ENCODE measurements at places on chromosomes 3 and 15.

GRCh38 chr3:37918627-37919026, 56.9 kb downstream of the CTDSPL start:
- DNase-seq: no peak

DNA sequence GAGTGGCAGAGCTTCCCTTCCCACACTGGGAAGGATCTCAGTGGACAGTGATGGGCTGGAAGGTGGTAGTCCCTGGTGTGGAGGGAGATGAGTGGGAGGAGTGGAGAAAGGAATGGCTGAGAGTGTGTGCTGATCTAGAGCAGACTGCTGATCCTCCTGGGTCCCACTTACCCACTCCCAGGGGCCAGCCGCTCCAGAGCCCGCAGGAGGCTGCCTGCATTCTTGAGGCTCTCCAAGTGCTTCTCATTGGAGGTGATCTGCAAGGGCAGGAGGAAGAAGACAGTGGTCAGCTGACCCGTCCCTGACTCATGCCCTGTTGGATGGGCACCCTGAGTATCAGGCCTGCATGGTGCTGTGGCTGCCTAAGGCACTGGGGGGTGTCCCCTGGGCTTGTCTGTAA, 50.0 kb downstream of the CTNNB1 start:
- DNase-seq: no peak

DNA sequence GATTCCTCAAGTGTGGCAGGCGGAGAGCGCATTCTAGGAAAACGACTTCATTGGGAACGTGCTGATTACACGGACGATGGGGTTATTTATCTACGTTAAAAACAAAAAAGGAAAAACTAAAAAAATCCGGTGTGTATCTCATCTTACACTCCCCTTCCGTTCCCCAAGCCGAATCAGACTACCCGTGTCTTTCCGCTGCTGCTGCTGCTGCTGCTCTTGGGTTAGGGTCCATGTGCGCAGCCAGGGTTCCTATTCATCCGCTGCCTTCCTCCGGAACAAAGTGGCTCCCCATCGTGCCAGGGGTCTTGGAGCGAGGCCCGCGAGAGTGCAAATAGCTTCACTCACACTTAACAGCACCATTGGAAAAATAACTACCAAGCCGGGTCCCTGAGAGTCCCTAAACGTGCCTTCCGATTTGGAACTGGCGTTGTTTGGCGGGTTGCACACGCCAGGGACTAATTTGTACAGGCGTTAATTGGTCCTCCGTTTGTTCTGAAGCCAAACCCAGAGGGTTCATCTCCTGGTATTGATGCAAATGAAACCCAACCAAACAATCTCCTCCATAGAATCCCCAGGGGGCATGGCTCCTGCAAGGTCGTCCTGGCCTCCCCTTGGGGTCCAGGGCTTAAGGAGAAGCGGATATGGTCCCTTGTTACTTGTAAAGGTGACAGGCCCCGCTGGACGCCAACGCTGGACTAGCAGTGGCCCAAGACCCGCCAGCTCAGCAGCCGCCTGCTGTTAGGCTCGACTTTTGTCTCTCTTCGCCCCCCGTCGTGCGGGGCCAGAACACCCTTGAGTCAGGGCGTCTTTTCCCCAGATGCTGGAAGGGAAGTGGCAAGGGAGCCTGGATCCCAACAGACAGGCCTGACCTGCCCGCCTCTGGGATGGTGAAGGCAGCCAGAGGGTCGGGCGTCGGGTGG, 11.0 kb upstream of the ONECUT1 start:
- DNase-seq: no peak

DNA sequence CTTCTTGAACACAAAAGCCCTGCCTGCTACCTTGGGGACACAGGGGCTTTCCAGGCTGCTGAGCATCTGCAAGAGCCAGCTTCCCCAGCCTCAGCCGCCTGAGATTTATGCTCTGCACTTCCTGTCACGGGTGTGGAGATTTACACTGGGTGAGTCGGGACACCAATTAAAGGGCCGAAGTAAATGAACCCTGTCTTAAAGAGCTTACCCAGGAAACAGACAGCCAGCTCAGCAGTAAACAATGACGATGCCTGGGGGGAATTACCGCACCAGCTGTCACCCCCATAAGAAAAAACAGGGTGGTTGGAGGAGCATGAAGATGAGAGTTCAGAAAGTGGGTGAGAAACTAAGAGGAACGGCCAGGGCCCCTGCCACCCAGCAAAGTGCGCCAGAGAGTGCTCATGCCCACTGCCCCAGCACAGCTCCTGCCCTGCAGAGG, 37.5 kb upstream of the IQSEC1 start:
- DNase-seq: peak; percentile 62

DNA sequence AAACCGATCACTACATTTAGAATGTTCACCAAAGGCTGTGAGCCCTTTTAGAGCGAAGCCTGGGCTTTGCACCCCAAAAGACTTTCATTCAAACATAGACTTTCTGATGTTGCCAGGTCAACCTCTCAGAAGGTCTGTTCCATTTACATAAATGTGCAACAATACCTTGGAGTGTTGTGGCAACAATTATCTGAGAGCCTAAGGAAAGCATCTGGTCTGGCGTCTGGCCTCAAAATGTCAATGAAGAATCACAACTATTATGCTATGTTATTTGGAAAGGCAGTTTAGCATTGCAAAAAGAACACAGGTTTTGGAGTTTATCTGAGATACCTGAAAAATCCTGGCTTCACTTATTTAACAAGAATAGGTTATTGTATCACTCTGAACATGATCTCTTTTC, 50.0 kb downstream of the POLR2M start:
- no peak for DNase-seq

DNA sequence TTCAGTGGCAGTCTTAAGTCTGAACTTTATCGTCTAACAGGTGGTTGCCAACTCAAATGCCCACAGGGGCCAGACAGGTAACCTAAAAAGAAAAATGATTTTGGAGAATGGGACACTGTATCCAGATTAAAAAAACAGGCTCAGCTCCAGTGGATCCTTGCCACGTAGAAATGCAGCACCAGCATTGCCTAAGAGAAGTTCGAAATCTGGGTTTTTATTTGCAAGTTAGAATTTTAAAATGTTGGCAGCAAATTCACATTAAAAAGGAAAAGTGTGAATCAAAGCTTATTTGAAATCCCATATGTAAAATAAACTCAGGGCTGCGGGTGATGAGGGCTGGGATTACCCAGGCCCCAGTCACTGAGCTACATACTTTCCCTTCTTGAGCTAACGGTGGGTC, 408.5 kb upstream of the SUCLG2 start:
- no peak for DNase-seq

GRCh38 chr15:48865370-48866079, 12.4 kb upstream of the EID1 start:
- no peak for DNase-seq

DNA sequence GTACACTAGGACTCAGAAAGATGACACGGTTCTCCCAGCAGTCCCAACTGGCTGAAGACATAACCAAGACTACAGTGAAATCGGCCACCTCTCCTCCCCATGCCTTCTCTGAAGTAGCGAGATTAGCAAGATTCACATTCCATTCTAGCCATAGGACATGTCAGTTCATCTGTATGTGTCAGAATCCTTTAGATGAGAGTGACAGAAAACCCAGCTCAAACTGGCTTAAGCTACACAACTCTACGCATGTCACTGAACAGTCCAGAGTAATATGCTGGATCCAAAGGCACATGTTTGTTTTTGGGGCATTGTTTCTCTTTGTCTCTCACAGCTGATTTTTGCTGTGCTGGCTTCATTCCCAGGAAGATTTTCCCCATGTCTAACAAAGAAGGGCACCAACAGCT, 75.8 kb downstream of the RARB start:
- no peak for DNase-seq
